ENCODE measurements at places on chromosomes 12 and 14.

DNA sequence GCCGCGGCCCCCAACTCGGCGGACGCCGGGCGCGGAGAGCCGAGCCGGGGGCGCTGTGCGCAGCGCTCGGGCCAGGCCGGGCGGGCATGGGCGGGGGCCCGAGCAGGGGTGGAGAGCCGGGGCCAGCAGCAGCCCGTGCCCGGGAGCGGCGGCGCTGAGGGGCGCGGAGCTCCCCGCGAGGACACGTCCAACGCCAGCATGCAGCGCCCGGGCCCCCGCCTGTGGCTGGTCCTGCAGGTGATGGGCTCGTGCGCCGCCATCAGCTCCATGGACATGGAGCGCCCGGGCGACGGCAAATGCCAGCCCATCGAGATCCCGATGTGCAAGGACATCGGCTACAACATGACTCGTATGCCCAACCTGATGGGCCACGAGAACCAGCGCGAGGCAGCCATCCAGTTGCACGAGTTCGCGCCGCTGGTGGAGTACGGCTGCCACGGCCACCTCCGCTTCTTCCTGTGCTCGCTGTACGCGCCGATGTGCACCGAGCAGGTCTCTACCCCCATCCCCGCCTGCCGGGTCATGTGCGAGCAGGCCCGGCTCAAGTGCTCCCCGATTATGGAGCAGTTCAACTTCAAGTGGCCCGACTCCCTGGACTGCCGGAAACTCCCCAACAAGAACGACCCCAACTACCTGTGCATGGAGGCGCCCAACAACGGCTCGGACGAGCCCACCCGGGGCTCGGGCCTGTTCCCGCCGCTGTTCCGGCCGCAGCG lies 639 bp downstream of the FZD10 start:
- DNase-seq = no peak

- DNase-seq = no peak
Observed at GRCh38 chr14:79656056-79656455, 555.2 kb downstream of the DIO2 start.

DNA sequence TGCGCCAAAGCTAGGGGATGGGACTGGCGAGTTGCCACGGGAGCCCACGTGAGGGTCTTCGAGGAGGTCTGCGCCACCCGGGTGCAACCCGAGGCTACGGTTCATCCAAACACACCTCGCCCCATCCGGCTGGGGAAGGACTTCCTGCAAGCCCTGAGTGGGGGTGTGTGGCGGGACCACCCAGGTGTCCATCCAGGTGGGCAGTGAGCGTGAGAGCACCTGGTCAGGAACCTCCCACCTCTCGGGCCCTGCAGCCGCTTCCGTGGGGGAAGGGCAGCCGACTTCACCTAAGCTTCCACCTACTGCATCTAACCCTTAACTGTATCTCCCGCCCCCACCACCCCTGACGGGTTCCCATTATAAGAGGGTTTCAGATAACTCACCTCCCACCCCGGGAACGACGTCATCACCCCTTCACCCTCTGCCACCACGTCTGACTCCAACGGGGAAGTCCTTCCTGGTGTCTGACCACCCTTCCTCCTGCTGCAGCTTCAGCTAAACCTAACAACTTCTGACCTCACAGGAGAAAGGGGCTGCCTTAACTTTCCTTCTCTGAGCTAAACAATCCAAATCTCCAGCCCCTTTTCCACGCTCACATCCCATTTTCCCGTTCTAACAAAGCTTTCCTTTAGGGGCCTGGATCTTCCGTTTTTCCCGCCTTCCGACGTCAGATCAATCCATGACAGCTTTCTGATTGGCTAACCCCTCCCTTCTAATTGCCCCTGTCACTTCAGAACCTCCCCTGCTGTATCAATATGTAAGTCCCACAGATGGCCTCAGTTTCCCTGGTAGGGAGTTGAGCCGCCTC lies 27.4 kb upstream of the SMUG1 start:
- DNase-seq = no peak

GRCh38 chr12:5904441-5904840 lies 40.6 kb downstream of the ANO2 start:
- DNase-seq = no peak

DNA sequence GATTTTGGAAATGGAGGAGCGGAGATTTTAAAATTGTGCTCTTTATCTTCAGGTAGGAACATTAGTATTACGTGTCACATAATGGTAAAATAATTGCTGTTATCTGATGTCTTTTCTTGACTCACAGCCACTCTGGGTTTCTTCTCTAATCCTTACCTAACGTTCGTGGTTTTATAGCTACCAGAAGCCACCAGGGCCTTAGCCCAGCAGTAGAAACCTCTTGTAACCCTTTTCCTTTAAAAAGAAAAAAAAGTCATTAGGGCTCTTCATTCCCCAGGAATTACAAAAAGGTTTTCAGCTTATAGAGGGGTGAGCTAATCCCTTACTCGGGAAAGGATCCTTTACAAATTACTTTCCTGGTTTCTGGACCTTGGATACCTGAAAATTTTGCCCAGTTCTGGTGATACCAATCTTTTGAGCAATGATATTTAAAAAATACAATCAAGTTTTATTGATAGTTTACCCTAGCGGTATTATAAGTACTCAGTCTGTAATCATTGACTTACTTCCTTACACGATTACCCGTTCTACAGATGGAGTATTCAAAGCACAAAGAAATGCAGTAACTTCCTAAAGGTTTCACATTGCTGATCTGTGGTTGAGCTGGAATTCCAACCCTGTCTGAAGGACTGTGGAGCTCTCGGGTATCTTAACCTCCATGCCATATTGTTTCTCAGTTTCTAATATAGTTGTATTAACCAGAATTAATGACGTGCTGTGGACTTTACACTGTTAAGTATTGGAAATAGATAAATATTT lies 1.6 kb downstream of the GABARAPL1 start:
- no peak for DNase-seq

GRCh38 chr14:103008768-103009357 lies 48.5 kb downstream of the CDC42BPB start:
- DNase-seq = no peak

DNA sequence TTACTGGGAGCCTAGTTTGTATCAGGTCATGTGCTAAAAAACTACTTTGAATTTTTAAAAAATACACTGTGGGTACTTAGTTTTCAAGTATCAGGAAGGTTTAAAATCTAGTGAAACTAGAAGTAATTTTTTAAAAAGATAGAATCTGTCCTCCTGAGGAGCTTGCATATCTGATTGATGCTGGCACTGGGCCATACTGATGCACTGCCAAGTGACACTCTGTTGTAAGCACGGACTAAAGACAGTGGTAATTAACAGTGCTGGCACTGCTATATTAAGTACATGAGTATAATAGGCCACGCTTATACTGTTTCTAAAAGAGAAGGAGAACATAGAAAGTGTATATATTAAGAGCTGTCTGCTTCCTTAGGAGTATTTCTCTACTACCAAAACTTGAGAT lies 10.0 kb upstream of the TBC1D30 start:
- no peak for DNase-seq

- no peak for DNase-seq
Observed at GRCh38 chr12:91914701-91915100, 230.9 kb downstream of the BTG1 start.

DNA sequence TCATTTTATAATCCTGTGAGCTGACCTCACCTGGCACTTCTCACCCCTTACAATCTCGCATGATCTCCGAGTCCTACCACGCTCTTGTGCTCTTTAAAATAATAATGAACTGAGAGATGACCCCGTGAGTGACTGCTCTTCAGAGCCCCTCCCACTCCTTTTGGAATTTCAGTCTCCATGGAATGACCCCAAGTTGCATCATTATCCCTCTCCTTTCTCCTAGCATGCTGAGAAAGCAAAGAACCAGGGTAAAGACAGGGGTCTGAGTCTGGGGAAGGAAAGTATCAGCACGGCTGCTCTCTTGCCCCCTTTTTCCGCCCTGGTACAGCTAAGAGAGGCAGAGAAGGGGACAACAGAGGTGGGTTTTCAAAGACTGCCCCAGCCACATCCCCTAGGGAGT lies 178.3 kb upstream of the PLEKHA5 start:
- no peak for DNase-seq

DNA sequence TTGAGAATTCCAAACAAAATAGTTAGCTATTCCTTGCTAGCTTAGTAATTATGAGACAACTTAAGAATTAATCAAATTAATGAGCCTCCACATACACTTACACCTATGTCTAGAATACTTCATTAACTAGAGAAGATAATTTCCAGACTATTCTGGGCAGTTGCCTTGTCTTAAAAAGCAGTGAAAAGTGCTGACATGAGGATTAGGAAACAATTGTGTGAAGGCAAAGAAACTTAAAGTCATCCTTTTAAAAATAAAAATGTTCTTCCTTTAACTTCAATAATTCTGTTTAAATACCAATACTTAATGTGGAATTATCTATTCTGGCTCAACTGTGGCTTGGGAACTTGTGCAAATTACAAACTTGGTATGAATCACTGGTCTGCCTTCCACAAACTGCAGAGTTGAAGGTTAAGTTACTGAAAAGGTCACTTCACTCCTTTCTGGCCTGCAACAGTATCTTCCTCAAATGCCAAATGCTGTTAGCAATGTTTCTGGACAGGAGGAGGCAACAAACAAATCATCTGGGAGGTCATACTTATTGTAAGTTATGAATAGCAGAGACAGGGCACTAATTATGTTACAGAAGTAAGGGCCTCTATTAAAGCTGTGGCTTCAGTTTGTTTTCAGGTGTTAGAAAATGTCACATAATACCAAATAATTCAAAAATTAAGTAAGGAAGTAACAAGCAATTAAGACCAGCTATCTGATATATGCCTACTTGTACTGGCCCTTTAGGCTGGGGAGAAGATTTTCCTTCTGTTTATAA lies 19.2 kb downstream of the PPTC7 start:
- DNase-seq = no peak

GRCh38 chr12:121534495-121535148 lies 46.2 kb downstream of the KDM2B start:
- peak; percentile 54 for DNase-seq

DNA sequence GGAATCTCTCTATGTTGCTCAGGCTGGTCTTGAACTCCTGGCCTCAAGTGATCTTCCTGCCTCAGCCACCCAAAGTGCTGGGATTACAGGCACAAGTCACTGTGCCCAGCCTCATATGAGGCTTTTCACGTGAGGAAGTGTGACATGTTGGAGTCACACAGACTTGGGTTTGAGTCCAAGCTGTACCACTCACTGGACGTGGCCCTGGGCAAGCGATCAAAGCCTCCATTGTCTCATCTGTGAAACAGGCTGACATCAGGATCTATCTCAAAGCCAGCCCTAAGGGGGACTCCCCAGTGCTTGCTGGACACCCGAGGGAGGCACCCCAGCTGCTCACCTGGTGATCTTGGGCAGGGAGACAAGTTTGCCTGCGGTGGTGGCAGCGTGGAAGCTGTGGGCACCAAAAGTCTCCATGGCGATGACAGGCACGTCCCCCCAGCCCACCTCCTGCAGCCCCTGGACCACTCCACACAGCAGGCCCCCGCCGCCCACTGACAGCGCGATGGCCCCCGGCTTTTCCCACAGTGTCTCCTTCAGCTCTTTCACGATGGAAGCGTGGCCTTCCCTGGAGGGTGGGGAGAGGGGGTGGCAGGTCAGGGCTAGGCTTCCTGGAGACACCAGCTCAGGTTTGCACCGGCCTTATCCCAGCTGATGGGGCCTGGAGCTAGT lies 6.7 kb downstream of the SDS start:
- no peak for DNase-seq

DNA sequence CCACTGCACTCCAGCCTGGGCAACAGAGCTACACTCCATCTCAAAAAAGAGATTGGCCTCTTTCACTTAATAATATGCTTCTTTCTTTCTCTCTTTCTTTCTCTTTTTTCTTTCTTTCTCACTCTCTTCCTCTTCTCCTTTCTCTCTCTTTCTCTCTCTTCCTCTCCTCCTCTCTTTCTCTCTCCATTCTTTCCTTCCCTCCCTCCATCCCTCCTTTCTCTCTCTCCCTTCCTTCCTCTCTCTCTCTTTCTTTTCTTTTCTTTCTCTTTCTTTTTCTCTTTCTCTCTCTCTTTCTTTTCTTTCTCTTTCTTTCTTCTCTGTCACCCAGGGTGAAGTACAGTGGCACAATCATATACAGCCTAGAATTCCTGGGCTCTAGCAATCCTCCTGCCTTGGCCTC lies 38.4 kb downstream of the IRF2BPL start:
- DNase-seq = no peak

DNA sequence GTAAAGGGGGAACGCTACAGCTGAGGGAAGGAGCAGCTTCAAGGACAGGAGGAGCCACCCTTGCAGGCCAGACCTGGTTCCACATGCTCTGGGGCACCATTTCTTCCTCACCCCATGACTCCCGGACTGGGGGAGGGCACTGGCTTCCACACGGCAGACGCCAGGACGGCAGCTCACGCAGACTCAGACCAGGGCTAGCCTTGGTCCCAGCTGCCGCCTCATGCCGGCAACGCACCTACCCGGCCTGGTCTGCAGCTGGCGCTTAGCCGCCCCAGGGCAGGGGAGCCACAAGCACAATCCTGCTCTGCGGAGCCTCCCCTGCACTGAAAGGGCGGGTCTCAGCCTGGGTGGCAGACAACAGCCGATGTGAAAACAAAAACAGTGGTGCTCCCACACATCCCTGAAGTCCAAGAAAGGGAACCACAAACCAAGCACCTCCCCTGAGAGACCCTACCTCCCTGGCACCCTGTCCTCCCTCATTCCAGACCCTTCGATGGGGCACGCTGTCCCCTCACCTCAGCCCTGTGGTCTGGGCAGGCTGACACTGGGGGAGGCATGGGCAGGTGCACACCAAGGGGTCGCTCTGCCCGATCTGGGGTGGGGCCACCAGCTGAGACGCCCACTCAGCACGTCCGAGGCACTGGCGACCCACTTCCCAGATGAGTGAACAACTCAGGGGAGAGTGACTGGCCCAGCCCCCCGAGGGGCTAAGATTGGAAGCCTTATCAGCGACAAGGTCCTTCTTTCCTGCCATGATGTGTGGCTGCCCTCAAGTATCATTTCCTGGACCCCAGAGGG lies 65.0 kb downstream of the CHGA start:
- DNase-seq = no peak

DNA sequence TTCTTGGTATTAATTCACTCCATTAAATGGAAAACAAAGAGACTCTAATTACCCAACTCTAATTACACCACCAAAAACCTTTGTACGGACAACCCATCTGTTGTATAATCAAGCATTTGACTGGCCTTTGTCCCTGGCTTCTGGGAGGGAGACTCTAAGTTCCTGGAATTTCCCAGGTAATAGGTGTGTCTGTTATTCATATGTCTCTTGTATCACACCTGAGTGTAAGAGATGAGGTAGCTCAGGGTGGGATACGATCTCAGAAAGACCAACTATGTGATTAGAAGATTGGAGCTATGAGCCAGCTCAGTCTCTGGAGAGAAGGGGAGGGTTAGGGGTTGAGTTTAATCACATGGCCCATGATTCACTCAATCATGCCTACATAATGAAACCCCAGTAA lies 94.7 kb upstream of the PLXNC1 start:
- no peak for DNase-seq

- no peak for DNase-seq
Observed at GRCh38 chr14:49363821-49364751, 222.1 kb downstream of the RPS29 start.

- no peak for DNase-seq
Observed at GRCh38 chr12:31029468-31029867, 44.2 kb upstream of the DDX11 start.

- DNase-seq = no peak
Observed at GRCh38 chr14:74462993-74463392, 30.1 kb downstream of the NPC2 start.

GRCh38 chr12:50188241-50188781 lies 21.1 kb upstream of the CERS5 start:
- no peak for DNase-seq

GRCh38 chr12:92640691-92641090 lies 62.1 kb upstream of the PLEKHG7 start:
- no peak for DNase-seq

GRCh38 chr14:106166650-106167204 lies 640.3 kb downstream of the TMEM121 start:
- no peak for DNase-seq
